Suprapubic skin (tissue), 4 donors: ENCODE measurements at places on chromosomes 3 and 15. TPM values are rescaled to one million over a fixed set of nuclear protein-coding genes. Genes with fewer than 3 reads are reported as not detected.

GOLGA8M gene
- not detected for total RNA-seq

TAMM41 gene
- 36.6 TPM for total RNA-seq

NAALADL2 gene
- total RNA-seq: 10.5 TPM

SIDT1 gene
- 11.4 TPM for total RNA-seq

NT5DC2 gene
- 64.6 TPM for total RNA-seq

MCF2L2 gene
- 0.72 TPM for total RNA-seq

MESP1 gene
- total RNA-seq: 1.9 TPM

CAMK2N2 gene
- not detected for total RNA-seq

CCDC13 gene
- not detected for total RNA-seq
